HepG2 (cell line): ENCODE measurements at places on chromosomes 1 and 21.

GRCh38 chr1:188017921-188018320 is 1189.2 kb downstream of the PLA2G4A start:
- DNase-seq = no peak

DNA sequence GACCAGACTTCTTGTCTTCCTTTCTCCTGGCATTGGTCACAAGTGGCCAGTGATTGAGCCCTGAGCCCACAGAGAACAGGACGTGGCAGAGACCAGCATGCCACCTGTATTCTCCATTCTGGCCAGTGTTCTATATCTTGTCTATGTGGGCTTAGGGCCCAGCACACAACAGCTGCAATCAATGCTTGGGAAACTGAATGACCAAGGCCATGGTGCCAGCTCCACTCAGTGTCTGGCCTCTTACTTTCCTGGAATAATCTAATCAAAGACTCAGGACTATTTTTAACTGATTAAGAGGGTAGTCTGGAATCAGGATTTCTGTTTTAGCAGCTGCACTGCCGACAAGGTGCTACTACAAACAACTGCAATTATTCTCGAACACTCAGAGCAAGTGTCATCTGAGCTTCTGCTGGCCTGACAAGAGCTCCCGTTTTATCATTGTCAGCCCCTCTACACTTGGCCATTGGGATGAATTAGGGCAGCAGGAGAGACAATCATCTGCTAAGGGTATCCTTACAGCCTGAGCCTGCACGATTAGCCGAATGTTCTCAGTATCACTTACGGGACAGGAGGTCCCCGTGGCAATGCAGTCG is 74.4 kb upstream of the GRIK3 start:
- no peak for DNase-seq

DNA sequence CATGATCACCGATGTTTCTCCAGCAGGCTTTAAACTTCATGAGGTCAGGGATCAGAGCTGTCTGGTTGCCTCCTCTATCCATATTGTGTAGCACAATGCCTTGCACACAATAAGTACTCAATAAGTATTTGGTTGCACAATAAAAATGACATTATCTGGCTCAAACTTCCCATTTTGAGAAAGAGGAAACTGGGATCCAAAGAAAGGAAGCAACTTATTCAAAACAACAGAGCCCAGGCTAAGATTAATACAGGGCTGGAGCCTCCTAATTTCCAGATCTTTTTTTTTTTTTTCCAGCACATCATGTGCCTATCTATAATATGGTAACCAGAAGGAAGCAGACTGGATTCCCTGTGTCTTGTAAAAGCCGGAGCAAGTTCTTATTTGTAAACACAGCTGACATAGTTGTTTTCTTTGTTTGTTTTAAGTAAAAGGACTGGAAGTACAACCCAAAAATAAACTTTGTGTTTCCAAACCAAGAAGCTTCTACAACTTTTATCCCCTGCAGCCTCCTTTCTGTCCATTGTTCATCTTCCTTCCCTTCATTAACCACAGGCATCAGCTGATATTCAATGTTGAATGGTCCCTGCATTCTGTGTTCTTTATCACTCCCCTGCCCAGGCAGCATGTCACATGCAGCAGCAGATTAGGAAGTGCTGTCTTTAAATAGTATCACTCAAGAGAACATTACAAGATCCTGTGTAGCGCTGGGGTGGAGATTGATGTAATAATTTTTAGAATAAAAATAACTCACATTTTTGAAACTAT is 71.2 kb upstream of the HOOK1 start:
- DNase-seq = no peak

GRCh38 chr1:7265771-7266371 is 480.6 kb downstream of the CAMTA1 start:
- DNase-seq = peak; percentile 79

DNA sequence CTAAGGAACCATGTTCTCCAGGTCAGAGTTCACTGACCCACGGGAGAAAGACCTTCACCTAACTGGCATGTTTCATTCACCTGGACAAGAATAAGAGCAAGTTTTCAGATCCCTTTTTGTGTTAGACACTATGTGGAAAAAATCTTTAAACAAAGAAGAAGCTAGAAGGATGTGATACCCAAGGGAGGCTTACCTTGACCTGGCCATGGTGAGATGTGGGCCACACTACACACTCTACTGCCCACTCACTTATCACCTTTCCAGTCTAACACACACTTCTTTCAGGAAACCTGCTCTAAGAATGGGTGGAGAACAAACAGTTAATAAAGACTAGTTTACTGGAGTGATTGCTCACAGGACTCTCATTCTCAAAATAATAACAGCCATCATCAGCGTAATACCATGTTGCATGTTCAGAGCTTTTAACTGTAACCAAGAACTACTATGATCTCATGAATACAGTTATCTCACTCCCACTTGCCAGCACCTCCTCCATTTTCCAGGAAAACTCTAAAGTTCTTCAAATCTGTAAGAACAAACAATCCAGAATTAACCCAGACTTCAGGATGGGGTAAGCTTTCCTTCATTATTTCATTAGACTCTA is 1.4 kb downstream of the RGS8 start:
- DNase-seq = no peak
